ENCODE measurements at places on chromosomes 2 and 18.

GRCh38 chr2:21676041-21676440, 552.3 kb downstream of the TDRD15 start:
- no peak for DNase-seq

GRCh38 chr2:190043441-190043840, 19.1 kb downstream of the MSTN start:
- DNase-seq: no peak

- no peak for DNase-seq
These were observed 60.0 kb downstream of the IL1R2 start for GRCh38 chr2:102051692-102052277.

- no peak for DNase-seq
These were observed 12.2 kb upstream of the DNPEP start for GRCh38 chr2:219399716-219400478.

- DNase-seq: peak; percentile 17
These were observed 61.4 kb downstream of the CPS1 start for GRCh38 chr2:210617732-210618330.

DNA sequence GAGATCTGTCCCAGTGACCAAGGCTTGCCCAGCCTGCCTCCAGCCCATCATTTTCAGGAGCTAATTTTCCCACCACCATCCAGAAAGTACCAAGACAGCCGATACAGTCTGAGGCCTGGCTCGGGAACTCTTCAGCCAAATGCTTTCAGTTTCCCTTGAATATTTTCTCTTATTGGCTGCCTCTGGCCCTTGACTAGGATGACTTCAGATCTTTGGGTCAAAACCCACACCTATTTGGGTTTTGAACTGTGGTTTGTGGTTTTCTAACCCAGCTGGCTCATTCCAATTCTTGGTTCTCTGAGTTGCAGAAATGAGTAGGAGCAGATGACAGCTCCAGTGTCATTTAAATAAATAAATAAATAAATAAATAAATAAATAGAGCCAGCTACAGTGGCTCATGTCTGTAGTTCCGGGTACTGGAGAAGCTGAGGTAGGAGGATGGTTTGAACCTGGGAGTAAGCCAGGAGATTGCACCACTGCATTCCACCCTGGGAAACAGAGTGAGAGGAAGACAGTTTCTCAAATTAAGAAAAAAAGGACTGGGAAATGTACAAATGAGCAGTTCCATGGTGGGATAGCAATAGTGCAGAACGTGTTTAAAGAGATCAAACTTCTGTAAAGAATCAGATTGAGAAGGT, 465.0 kb upstream of the SOX11 start:
- DNase-seq: no peak

DNA sequence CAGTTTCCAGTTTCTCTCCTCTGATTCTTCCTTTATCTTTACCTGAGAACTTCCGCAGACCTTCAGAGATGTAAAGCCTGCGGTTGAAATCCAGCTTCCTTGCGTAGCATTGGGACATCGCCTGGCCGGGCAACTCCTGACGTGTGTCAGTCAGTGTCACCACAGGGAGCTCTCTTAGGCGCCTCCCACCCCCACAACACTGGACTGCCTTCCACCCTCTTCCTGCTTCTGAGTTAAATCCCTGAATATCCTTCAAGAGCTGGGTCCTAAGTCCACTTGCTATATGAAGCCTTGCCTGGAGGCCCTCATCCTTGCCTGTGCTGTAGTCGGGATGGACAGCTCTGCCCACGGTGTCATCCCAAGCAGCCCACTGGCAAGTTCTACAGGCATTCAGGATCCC, 179.4 kb downstream of the SEPTIN10 start:
- no peak for DNase-seq

- DNase-seq: no peak
These were observed 118.8 kb downstream of the IKZF2 start for GRCh38 chr2:213032607-213033006.

- peak; percentile 66 for DNase-seq
These were observed 51.5 kb downstream of the HAUS1 start for GRCh38 chr18:46155641-46156051.

DNA sequence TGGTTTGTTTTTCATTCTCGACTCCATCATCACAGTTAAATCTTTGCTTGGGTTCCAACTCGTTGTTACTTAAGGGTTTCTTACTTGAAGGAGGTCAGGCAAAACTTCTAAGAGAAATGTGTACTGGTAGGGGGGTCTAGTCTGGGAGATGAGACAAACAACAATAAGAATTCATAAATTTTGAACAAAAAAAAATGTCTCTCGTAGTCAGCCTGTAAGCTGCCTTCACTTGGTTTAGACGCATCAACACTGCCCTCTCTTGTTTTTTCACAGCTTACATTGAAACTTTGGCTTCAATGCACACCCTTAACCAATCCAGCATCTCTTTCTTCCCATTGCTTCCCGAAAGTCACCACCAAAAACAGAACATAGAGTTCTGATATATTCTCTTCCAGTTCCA, 576.4 kb upstream of the PIK3C3 start:
- DNase-seq: no peak

- DNase-seq: no peak
These were observed 122.8 kb downstream of the SLC4A10 start for GRCh38 chr2:161746891-161747535.

GRCh38 chr18:50104421-50104820, 90.5 kb downstream of the MYO5B start:
- no peak for DNase-seq

DNA sequence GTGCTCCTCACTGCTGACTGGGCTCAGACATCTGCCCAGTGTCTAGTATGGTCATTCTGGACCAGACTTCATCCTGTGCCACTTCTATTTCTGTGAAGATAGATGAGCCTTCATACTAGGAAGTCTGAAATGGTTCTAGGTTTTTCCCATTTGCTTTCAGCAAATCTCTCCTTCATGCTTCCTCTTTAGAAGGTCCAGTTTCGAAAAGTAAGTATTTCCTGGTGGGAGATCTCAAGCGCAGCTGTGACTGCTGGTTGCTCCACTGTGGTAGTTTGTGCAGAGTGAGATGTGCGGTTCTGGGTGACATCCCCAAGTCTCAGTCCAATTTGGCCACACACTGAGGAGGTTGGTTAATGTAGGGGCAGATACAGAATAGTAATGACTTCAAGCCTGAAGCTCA, 14.4 kb downstream of the IL36B start:
- DNase-seq: no peak

DNA sequence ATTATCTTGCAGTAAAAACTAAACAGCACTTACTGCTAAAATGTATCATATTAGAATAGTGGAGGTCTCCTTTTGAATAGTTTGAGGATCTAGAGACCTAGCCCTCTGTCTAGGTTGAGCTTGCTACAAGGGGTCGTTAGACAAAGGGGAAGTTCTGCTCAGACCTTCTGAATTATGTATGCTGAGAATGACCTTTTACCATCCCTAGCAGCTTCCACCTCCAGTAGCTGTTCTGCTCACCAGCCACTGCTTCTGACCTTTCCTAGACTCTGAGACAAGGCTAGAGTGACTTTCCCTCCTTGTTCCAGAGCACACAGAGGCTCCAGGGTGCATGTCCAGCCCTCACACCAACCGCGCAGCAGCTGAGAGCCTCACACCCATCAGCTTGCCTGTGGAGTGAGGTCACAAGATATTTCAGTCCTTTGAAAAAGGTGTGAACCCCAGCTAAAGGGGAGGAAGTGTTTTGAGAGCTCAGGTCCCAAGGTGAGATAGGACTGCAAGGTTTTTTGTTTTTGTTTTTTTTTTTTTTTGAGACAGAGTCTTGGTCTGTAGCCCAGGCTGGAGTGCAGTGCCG, 289.3 kb upstream of the TNP1 start:
- no peak for DNase-seq

GRCh38 chr18:70645971-70646370, 357.1 kb downstream of the SOCS6 start:
- no peak for DNase-seq

DNA sequence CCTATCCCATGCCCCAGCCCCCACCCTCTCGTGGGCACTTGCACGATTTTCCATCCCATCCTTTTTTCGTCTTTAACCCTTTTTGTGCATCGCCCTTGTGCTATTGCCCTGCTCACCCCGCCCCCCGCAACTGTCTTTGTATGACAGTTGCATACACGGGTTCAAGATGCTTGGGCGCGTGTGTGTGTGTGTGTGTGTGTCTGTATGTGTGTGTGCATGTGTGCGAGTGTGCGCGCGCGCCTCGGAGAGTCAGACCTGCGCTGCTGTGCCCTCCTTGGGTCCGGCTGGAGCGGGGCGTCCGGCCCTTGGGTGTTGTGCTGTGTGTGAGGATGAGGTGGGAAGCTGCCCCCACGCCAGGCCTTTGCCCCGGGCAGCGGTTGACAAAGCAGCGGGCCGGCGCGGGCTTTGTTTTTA, 230.7 kb downstream of the HAUS1 start:
- DNase-seq: peak; percentile 38

- DNase-seq: no peak
These were observed 879 bp upstream of the GALNT5 start for GRCh38 chr2:157256626-157257025.

- DNase-seq: no peak
These were observed 16.6 kb downstream of the KLHL29 start for GRCh38 chr2:23401427-23402204.

DNA sequence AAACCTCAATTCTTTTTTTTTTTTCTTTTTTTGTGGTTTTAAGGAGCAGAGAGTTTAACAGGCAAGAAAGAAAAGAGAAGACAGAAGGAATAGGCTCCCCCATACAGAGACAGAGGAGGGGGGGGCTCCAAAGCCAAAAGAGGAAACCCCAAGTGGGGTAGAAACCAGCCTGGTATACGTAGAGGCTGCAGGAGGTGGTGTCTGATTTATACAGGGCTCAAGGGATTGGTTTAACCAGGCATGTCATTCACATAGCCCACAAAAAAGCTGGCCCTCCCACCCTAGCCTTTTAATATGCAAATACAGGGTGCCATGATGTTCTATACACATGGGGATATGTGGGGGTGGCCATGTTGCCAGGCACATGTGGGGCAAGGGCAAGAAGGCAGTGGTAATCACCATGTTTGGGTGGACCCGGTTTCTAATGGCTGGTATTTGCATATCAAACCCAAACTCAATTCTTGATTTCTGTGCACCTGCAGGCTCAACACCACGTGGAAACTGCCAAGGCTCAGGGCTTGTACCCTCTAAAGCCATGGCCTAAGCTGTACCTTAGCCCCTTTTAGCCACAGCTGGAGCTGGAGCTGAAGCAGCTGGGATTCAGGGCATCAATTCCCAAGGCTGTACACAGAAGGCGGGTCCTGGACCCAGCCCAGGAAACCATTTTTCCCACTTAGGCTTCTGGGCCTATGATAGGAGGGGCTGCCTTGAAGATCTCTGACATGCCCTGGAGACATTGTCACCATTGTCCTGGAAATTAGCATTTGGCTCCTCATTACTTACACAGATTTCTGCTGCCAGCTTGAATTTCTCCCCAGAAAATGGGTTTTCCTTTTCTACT, 170.3 kb downstream of the MAIP1 start:
- DNase-seq: no peak

DNA sequence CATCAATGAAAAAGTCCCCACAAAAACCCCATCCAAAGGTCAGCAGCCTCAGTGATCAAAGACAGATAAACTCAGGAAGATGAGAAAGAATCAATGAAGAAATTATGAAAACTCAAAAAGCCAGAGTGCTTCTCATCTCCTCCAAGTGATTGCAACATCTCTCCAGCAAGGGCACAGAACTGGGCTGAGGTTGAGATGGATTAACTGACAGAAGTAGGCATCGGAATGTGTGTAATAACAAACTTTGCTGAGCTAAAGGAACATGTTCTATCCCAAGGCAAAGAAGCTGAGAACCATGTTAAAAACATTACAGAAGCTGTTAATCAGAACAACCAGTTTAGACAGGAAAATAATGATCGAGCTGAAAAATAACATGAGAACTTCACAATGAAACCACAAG, 442.8 kb upstream of the SYT4 start:
- DNase-seq: no peak

- no peak for DNase-seq
These were observed 223.1 kb downstream of the ATAD2B start for GRCh38 chr2:23703583-23704385.

- DNase-seq: no peak
These were observed 1.5 kb upstream of the EVX2 start for GRCh38 chr2:176085120-176085788.

GRCh38 chr18:62999392-62999791, 284.1 kb downstream of the PHLPP1 start:
- peak; percentile 12 for DNase-seq

DNA sequence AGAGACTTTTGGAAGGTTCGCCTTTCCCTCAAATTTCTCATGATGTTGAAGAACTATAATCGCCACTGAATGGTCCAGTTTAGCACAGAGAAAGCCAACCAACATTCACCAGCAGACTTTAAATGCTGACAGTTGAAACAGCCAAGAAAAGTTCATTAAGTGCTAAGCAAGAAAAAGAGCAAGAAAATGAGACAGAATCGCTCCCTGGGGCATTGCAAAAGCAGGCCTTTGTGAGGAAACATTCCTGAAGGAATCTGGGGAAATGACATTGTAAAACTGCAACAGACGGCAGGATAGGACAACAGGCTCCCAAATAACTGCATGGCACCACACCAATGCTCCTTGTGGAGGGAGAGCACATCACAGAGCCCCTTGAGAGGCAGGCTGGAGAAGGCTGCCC, 269.3 kb upstream of the ID2 start:
- DNase-seq: no peak

- DNase-seq: no peak
These were observed 129.6 kb upstream of the CNGA3 start for GRCh38 chr2:98216616-98217015.

DNA sequence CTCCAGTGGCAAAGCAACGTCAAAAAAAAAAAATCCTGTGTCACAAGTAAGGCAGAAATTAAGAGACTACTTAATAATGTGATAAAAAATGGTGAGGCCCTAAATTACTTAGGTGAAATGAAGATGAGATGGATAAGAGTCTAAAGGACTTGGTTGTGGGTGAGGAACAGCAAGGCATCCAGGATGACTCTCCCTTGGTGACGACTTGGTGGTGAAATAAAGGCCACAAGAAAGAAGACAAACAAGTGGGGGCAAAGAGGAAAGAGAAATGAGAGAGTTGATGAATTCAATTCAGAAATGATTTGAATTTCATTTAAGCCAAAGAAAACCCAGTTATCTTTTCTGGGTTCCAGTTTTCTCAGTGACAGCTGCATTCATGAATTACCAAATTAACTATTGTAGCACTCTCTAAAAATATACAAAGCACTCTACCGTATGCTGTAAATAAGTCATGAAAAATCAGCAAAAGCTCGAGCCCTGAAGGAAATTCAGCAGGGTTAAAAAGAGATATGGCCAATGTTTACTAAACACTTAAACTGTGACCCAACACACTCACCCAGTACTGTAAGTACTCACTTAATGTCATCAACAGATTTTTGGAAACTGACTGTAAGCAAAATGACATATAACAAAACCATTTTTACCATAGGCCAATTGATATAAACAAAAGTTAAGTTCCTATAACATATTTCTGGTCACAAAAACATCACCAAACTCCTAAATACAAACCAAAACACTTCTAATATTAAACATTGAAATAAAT, 1.4 kb downstream of the METTL8 start:
- DNase-seq: no peak

Data from Caki2 (cell line).